NCI-H446 treated with DMSO at 0.1 percent for 48 hours (cell line): ENCODE measurements at places on chromosomes 4 and X.

- no peak for DNase-seq
Observed at GRCh38 chrX:111101580-111101979, 5.6 kb downstream of the PAK3 start.

DNA sequence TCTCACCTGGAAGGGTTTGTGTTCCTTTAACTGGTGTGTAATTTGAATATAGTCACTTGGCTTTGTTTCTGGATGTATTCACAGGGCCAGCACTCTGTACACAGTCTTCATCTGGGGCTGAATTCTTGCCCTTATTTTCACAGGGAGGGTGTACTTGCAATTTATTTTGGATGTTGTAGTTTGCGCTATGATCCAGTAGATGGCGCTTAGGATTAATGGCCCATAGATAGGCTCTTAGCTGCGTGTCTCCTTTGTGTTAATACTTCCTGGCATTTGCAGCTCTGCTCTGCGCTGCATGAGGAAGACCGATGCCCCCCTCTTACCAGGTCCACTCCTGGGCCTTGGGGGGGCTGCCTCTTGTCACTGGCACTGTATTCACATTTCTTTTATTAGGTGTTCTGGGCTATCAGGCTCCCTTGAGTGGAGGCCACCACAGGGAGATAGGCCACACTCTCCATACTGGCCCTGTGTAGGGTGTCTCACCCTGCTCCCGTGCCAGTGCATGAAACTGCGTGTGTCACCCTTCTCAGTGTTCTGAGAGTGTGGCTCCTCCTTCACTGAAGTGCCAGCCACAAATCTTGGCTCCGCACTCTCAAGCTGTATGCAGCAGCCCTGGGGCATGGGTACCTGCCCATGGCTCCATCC is 562.2 kb downstream of the ZIC3 start:
- no peak for DNase-seq

DNA sequence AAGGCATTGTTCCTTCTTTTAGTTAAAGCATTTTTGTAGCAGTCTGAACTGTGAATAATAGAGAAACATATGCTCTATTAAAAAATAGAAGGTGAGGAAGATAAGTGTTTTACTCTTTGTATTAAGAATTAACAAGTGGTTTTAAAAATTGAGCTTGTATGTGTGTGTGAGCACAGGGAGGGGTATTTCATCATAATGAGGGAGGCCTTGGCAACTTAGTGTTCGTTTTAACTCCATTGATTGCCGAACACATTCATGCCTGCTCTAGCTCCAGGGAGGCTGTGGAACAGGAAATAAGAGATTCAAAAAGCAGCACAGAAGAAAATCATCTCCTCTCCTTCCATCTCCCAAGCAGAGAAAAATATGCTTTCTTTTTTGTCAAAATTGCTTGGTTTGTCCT is 14.8 kb downstream of the SHROOM3 start:
- no peak for DNase-seq

DNA sequence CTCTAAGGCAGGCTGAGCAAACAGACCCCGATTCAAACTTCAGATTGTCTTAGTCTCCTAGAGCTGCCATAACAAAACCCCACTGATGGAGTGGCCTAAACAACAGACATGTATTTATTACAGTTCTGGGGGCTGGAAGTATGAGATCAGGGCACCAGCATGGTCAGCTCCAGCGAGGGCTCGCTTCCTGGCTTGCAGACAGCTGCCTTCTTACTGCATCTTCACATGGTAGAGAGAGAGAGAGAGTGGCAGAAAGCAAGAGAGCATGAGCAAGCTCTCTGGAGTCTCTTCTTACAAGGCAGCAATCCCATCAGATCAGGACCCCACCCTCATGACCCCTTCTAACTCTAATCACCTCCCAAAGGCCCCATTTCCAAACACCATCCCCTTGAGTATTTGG is 22.3 kb upstream of the SORCS2 start:
- DNase-seq, result no peak

DNA sequence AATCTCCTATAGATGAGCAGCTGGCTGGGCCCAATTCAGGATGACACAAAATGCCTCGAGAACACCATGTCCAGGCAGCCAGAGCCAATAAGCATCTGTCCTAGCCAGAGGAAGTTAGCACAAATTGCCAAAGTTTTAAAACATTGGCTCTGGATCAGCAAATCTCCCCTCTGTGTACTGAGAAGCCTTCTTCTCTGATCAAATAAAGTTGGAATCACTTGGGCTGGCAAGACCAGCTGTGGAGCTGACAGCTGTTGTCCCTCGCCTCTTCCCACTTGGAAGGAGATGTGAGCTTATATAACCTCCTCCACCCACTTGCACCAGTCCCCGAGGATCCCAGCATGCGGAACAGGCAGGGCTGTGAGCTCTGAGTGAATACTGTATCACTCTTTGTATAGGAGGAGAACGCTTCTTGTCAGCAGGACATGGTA is 183.9 kb downstream of the OPHN1 start:
- no peak for DNase-seq

DNA sequence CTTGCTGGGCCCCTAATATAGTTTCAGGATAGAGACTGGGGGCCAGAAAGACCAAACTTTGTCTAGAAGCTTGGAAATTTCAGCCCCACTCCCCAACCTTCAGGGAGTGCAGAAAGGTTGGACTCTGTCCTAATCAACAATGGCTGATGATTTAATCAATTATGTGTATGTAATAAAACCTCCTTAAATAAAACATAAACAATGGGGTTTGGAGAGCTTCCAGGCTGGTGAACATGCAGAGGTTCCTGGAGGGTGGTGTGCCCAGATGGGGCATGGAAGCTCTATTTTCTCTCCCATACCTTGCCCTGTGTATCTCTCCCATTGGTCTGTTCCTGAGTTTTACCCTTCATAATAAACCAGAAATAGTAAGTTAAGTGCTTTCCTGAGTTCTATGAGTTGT is 174.2 kb downstream of the GC start:
- DNase-seq, result no peak

DNA sequence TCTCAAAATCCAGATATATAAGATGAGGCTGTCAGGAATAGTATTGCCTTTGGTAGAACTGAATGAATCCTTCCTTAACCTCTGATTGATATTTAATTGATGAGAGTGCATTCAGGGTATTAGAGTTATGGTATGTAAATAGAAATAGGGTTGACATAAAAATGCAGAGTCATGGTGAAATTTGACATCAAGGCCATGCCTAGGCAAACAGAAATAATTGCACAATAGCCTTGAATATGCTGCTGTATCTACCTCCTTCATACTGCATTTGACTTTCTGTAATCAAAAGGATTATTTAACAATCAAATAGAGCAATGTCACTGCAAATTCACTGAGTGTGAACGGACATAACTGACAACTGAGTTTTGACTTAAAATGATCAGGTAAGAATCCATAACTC is 1316.3 kb downstream of the STIM2 start:
- no peak for DNase-seq

DNA sequence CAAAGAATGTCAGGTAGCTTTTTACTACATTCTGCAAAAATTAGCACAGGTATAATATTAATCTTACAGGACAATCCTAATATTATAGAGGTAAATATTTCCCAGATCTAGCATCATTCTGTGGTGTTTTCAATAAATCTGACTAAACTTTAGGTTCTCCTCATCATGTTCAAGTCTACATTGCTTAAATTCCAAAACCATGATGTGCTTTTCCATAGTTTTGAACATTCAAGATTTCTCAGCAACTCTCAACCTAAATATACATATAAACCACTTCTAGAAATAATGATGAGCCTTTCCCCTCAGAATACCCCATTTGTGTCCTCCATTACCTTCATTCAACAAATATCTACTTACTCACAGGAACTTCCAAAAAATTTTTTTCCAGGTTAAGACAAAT is 23.1 kb downstream of the EIF4E start:
- no peak for DNase-seq

- DNase-seq, result no peak
Observed at GRCh38 chr4:8557151-8558076, 22.8 kb upstream of the GPR78 start.

DNA sequence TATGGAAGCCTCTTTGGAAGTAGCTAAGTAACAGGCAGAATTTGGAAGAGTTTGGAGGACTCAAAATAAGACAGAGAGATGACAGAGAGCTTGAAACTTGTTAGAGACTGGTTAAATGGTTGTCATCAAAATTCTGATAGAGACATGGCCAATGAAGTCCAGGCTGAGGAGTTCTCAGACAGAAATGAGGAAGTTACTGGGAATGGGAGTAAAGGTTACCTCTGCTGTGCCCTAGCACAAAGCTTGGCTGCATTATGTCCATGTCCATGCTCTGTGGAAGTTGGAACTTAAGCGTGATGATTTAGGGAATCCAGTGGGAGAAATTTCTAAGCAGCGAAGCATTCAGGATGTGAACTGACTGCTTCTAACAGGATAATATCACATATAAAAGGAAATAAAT is 146.2 kb upstream of the NDST4 start:
- no peak for DNase-seq

GRCh38 chr4:24003926-24004325 is 114.1 kb upstream of the PPARGC1A start:
- no peak for DNase-seq

DNA sequence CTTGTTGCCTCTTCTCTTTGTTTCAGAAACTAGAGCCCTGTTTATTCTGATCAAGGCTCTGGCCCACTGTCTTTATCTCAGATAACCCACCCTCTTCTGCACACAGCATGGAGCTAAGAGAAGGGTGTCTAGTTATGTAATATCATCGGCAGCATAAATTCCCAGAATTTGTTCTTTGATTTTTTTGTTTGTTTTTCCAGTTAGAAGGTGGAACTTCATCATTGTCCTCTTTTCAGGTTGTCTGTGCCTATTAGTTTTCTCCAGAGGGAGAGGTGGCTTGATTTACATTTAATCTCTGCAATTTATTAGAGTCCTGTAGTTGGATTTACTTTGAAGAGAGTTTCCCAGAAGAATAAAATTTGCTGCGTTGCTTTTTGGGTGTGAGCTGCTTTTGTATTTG is 15.2 kb upstream of the F11 start:
- no peak for DNase-seq

GRCh38 chr4:117784266-117784665 is 250.0 kb upstream of the NDST3 start:
- peak; percentile 36 for DNase-seq

GRCh38 chr4:75671802-75672421 is 1.3 kb downstream of the G3BP2 start:
- no peak for DNase-seq

GRCh38 chr4:169253113-169253671 is 17.6 kb downstream of the SH3RF1 start:
- DNase-seq, result peak; percentile 51

- DNase-seq, result no peak
Observed at GRCh38 chr4:156330436-156331031, 376.9 kb upstream of the CTSO start.

DNA sequence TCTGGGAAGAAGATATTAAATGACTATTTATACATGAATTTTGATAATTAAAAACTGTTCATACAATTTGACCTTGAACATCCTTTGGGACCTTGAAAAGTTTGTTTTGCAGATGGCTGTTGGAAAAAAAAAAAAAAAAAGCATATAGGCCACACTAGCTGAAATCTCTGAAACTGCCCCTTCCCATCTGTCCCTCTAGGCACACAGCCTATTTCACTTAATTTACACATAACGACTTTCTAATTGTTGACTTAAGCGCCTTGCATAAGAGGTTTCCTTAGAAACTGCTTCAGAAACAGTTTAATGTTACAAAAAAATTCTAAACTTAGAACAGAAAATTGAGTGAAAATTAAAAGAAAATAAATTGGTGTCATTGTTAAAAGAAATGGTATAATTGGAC is 131.0 kb downstream of the COX18 start:
- DNase-seq, result peak; percentile 53

DNA sequence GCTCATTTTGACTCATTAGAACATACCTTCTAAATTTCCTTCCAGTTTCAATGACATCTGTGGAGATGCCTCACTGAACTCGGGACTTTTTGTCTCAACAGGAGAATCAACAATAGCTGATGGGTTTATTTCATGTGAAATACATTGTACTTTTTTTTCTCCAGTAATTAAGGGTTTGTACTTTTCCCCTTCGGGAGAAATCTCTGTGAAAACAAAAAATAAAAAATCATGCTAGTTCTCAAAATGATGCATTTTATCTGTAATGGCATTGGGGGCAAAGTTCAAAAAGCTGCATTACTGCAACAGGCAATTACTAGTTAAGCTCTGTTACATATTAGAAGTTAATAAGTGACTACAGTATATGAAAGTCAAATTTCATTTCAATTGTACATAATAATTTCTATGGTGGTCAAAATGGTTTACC is 167.3 kb upstream of the SH3RF1 start:
- DNase-seq, result no peak

DNA sequence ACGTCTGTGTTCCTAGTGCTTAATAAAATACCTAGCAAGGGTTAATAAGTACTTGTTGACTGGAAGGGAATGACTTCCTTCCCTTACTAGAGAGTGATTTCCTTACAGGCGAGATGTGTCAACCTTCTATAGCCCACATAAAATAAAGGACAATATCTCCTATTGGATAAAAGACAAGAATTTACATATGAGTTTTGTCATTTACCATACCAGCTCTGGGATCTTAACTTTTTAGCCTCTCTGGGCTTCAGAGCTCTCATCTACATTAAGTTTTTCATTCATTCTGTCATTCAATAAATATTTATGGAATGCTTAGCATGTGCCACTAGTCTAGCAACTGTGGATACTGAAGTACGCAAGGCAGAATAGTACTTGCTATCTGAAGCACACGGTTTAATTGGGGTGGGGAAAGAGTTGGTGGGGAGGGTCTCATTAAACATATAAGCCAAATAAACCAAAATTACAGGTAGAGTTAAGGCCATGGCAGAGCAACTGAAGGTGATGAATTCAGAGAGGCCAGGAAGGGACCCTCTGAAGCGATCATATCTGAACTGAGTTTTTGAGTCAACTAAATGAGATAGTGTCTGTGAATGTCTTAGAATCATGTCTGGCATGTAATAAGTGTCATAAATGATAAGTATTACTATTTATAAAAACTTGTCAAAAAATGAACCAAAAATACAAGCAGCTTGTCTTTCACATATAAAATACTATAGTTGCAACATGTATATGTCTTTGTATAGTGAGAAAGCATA is 91.6 kb upstream of the BMP2K start:
- DNase-seq, result no peak

DNA sequence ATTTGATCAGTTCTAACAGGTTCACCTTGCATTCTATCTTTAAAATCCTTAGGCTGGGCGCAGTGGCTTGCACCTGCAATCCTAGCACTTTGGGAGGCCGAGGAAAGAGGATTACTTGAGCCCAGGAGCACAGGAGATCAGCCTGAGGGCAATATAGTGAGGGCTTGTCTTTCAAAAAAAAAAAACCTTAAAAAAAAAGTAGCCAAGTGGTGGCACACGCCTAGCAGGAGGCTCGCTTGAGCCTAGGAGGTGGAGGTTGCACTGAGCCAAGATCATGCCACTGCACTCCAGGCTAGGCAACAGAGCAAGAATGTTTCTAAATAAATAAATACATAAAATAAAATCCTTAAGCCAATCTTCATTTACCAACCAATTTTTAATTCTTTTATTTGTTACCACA is 75.6 kb downstream of the PRSS12 start:
- no peak for DNase-seq
